ENCODE measurements at places on chromosomes 12 and 14. TPM values are rescaled to one million over a fixed set of nuclear protein-coding genes. Genes with fewer than 3 reads are reported as not detected.

B4GALNT3 gene
- total RNA-seq, result 61.5 TPM

RAD9B gene
- total RNA-seq, result 0.29 TPM

RBM25 gene
- total RNA-seq, result 164 TPM

PKP2 gene
- total RNA-seq, result 114 TPM

GLIPR1L2 gene
- total RNA-seq, result 0.29 TPM

RBP5 gene
- 20.1 TPM for total RNA-seq

ANO4 gene
- total RNA-seq, result 3.7 TPM

KRT7 gene
- total RNA-seq, result not detected

SLC10A1 gene
- total RNA-seq, result not detected

ALKBH2 gene
- total RNA-seq, result 13.8 TPM

LRCOL1 gene
- total RNA-seq, result not detected

KCNH5 gene
- 4.1 TPM for total RNA-seq

C12orf50 gene
- 0.09 TPM for total RNA-seq

KRT4 gene
- total RNA-seq, result not detected

FOXM1 gene
- 152 TPM for total RNA-seq

REM2 gene
- 1.2 TPM for total RNA-seq

EPYC gene
- not detected for total RNA-seq

LMNTD1 gene
- 53.2 TPM for total RNA-seq

LIN52 gene
- 4.4 TPM for total RNA-seq

NUP107 gene
- 116 TPM for total RNA-seq

GPRC5D gene
- total RNA-seq, result not detected

PLEKHG7 gene
- total RNA-seq, result not detected

KRT75 gene
- not detected for total RNA-seq

PLEKHD1 gene
- 0.08 TPM for total RNA-seq

AHNAK2 gene
- 0.93 TPM for total RNA-seq

GPRC5A gene
- total RNA-seq, result 0.15 TPM

FAM186B gene
- total RNA-seq, result 0.26 TPM

PTPRB gene
- total RNA-seq, result not detected

KRT79 gene
- not detected for total RNA-seq

TTC6 gene
- total RNA-seq, result 11.0 TPM
